ENCODE measurements at places on chromosomes 6 and 20.

- DNase-seq: no peak
Measured at GRCh38 chr6:63750400-63750799, 114.8 kb downstream of the PHF3 start.

DNA sequence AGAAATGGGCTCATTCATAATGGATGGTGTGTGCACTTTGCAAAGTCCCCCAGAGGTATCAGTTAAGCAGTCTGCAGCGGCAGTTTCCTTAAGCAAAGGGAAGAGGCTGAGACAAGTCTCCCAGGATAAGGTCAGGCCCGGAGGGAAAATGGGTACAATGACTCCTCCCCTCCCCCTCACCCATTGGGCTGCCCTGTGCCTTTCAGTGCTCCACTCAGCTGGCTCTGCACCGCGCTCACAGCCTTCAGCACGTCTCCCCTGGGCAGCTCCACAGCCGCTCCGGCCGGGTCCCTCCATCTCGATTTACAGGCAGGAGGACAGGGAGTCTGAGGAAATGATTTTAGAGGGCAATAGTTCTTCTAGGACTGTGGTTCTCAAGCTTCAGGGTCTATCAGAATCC is 264.8 kb downstream of the LRFN2 start:
- no peak for DNase-seq

DNA sequence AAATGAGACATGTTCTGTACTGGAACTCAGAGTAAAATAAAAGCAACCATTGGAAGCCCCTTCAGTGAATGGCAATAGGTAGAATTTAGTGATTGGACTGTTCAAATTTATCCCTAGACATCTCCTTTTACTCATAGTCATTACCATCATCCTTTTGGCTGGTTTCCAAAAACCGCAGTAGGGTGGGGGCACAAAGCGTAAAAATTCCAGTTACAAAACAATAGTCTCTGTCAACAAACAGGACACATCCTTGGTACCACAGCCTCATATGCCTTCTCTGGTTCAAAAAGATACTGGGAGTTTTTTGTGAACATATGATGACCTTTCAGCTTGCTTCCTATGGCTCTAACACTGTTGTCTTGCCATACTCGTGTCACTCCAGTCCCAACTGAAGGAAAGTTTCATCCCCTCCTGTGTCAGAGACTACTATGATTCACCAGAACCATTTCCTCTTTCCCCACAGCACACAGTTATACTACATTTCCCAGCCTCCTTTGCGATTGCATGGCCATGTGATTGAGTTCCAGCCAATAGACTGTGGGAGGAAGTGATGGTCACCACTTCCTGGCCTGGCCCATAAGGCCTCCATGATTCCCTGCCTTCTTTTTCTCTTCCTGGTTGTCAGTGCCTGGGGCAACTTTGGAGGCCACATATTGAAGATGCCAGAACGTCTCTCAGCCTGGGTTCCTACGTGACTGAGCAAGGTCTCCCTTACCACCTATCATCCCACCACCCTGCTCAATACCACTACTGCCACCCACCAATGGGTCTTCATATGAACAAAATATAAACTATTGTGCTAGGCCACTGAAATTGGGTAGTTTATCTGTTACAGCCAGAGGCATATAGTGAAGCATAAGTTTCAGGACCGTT is 162.4 kb downstream of the ID4 start:
- DNase-seq: peak; percentile 46

DNA sequence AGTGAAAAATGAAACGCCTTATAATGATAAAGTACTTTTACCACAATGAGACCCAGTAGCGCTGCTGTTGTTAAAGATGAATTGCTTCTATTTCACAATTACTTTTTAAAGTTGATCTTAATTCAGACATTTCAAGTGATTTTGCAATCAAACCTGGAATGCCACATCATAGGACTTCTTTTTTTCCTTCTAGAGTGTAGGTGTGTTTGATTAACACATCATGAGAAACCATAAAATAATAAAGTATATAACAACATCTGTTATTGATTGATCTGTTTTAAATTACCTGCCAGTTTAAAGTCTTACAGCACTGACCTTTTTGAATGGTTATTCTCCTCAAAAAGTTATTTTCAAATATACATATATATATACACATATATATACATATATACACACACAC is 38.6 kb downstream of the HEBP2 start:
- DNase-seq: no peak

- no peak for DNase-seq
Measured at GRCh38 chr6:10621847-10622246, 72.6 kb downstream of the C6orf52 start.

DNA sequence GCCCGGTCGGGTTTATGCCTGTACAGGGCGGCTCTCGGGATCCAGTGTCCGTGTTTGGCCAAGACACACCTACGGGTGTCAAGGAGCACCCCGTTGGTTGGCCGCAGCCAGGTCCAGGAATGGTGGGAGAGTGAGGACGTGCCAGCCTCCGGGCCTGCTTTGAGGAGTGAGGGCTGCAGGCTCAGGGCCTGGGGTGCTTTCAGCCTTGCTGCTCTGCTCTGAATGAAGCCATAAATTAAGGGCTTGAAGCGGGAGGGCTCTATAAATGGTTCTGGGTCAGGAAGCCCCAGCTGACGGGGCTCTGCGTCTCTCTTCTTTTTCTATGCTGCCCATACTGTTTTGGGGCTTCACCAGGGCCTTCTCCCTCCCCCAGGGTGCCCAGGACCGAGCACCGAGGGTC is 15.1 kb downstream of the GATA5 start:
- no peak for DNase-seq

- DNase-seq: peak; percentile 84
Measured at GRCh38 chr6:105359419-105360370, 43.2 kb downstream of the PREP start.

- no peak for DNase-seq
Measured at GRCh38 chr20:460180-460579, 2.2 kb downstream of the TBC1D20 start.

DNA sequence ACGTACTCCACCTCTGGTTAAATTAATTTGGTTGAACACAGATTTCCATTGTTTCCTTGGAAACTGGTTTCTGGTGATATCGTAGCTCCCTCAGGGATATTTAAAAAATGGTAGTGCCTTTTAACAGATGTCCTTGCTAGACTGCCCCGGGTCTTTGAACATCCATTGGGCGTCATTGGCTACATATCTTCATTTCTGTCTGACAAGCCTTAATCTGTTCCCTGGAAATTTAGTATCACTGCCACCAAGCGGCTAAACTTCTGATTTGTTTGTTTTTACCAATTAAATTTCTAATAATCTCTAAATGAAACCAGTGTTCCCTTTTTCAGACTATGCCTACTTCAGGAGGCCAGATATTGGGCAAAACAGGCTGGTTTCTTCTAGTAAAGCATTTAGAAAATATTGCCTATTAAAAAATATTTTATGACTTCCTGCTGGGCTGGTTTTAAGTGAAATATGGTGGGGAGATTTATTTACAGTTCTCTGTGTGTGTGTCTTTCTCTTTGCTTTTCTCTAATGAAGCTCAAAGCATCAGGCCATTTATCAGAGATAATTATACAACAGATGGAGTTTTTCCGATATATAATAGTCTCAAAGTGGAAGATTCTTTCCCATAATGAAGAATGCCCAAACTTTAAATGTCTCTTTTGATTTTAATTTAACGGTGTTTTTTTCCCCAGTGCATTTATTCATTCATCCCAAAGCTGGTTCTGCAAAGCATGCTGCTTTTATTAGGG is 249.5 kb downstream of the ZFAND3 start:
- no peak for DNase-seq

GRCh38 chr20:47740121-47740861 is 45.0 kb downstream of the SULF2 start:
- DNase-seq: no peak

GRCh38 chr20:36632487-36633284 is 13.3 kb downstream of the SLA2 start:
- no peak for DNase-seq

GRCh38 chr6:16183187-16183664 is 54.3 kb downstream of the MYLIP start:
- DNase-seq: peak; percentile 42

DNA sequence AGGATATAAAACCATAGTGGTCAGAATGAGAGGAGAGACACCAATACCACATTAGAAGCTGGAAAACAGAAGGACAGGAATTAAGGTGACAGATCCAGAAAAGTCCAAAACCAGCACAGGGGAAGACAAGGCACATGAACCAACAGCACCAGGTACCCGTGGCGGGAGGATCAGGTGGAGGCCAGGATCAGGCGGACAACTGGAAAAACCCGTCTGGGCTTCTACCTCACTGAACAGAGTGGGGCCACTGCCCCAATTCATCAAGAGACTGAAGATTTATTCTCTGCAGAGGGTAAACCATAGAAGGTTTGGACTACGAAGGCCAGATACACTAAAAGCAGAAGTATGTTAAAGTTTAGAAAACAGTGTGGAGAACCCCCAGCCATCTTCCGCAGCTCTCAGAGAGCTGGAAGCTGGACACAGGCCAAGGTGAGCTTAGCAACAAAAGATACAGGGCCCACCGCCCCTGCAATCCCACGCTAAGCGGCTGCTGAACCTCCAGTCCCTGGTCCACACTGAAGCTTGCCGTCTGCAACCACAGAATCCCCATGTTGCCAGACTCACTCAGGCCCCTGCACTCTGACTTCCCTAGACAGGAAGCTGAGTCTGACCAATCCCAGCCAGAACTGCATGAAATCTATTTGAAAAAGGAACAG is 29.9 kb downstream of the ABHD12 start:
- peak; percentile 19 for DNase-seq

DNA sequence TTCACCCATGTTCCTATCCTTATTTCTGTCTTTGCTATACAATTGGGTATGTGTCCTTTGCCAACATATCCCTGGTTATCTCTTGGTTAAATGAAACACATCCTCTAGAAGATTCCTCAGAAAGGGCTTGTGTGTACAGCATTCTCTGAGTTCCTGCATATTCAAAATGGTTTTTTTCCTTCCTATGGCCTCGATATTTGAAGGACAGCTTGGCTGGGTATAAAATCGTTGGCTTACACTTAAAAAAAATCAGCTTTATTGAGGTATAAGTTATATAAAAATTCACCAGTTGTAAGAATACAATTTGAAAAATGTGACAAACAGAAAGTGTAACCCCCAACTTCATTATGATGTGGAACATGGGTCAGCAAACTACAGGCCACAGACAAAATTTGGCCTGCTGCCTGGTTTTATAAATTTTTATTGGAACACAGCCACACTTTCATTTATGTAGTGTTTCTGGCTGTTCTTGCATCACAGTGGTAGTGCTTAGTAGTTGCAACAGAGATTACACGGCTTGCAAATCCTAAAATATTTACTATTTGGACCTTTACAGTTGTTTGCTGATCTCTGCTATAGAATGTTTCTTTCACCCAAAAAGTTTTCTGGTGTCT is 16.7 kb downstream of the PCMT1 start:
- no peak for DNase-seq

- peak; percentile 9 for DNase-seq
Measured at GRCh38 chr20:20820104-20820503, 107.7 kb upstream of the RALGAPA2 start.

DNA sequence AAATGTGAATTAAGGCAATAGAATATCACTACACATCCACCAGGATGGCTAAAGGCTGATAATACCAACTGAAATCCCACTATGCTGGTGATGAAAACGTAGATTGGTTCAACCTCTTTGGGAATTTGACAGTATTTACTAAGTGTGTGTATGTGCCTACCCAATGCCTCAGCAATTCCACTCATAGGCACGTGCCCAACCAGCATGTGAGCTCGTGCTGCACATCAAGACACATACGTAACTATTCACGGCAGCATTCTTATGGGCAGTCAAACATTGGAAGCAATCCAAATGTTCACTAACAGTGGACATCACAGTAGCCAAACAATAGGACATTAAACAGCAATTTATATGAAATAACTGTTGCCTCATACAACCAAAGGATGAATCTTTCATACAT is 15.7 kb upstream of the AFDN start:
- no peak for DNase-seq

DNA sequence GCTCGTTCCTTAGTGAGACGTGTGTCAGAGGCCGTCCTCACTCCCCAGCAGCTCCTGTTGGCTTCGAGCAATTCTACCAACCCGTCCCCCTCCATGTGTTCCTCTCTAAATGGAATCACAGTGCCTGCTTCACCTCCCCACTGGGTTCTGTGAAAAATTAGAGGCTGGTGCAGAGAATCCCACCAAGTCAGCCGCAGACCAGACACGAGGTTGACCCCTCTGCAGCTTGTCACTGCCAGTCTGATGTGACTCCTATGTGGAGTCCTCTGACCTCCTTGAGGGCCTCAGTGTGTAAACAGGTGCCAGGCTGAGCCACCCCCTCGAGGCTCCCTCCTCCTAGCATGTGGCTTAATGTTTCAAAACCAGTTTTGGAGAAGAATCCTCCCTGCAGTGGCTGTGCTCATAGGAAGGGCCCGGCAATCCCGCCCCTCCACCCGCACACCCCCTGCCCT is 12.6 kb upstream of the IRF4 start:
- DNase-seq: no peak

DNA sequence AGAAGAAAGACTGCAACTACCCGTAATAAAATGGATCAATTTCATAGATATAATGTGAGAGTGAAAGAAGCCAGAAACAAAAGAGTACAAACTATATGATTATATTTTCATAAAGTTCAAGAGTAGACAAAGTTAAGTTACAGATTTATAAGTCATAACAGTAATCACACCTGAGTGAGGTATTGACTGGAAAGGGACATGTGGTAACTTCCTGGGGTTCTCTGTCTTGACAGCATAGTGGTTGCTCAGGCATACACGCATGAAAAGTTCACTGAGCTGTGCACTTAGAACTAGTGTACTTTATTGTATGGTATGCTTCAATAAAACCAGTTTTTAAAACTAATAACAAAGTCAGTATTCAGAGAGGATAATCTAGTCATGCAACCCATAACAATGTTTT is 653.6 kb downstream of the EPM2A start:
- no peak for DNase-seq
